ENCODE measurements at places on chromosomes 4 and X.
A peak's percentile ranks its signal among the peaks of the same experiment; 100 is the strongest.

- DNase-seq = no peak
Observed at GRCh38 chrX:94524867-94525266, 850.9 kb downstream of the FAM133A start.

DNA sequence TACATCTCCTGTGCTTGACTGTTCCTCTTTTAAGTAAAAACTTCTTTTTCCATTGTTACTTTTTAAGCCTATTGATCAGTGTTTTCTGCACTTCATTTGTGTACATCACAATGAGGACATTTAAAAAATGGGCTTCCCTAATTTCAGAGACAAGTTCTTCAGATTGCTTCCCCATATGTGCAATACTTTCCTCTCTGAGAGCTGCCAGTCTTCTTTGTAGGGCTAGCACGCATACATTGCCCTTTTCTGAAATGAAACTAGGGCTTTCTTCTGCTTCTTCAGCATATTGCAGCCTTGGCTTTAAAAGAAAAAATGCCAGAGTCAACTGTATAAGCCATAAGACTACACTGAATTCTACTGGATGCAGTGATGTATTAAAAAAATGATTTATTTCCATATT, 37.8 kb downstream of the FAT4 start:
- no peak for DNase-seq

DNA sequence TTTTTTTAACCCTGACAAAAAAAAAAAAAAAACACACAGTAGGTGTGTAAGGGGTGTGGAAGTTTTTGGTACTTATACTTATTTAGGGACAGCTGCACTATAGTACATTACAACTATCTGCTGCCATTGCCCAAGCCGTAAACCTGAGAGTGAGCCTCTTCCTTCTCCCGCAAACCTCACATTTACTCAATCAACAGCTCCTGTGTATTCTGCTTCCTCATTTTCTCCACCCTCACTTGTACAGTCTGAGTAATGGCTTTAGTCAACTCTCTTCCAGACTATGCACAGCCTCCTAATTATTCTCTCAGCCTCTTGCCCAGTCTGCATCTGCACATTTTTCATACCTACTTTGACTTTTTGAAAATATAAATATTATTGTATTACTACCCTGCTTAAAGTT, 362.0 kb downstream of the ADAM29 start:
- no peak for DNase-seq

GRCh38 chr4:2546286-2546823, 9.9 kb downstream of the FAM193A start:
- no peak for DNase-seq

- peak; percentile 62 for DNase-seq
Observed at GRCh38 chr4:183443655-183444213, 702 bp upstream of the CDKN2AIP start.

DNA sequence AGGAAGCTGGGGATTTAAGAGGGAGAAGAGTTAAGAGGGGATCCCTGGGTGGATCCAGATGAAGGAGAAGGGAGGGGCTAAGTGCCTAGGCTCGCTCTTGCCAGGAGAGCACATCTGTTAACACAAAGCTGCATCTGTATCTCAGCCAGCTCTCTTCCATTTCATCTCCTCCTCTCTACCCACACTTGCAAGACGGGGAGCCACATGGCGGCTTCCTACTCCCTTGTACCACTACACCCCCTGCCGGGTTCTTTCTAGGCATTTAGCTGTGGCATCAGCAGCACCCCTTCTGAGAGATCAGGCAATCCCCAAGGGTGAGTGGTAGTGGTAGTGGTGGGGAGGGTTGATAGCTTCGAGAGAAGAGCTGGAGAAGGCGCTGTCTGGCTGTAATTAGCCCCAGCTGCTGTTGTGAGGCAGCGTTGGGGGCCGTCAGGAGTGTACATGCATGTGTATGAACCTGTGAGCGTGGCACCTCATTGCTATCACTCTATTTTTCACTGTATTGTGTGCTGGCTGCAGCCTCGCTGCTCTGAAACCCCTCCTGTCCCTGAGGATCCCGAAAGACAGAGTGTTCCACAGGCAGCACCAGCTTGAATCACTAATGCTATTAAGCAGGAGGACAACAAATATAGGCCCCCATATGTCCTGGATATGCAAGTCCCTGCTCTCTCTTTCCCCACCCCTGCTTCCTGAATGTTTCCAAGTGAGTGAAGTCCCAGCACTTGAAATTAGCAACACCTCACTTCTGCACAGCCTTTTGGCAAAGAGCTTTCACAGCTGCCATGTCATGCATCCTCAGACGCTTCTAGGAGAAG, 73.7 kb downstream of the RTL9 start:
- DNase-seq = no peak

DNA sequence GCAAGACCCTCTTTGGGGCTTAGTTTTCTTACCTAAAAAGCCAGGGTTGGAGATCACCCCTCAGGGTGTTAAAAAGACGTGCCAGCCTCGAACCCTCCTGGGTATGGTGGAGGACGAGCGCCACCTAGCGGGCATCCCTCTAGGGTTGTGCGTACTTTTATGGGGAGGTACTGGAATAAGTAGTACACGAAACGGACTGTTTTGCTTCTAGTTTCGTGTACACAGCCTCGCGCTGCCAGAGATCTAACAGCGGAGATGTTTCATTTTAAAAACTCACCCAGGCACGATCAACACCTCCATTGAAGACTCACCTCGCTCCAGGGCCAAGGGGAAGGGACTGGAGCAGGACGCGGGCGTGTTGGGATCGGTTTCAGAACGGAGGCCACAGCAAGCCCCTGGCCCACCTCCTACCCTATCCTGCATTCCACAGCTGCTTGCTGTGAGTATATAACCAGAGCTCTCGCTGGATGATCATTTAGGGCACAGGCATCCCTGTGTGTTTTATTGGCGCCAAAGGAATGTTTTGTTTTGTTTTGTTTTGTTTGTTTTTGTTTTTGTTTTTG, 4.8 kb upstream of the NKX3-2 start:
- peak; percentile 91 for DNase-seq

DNA sequence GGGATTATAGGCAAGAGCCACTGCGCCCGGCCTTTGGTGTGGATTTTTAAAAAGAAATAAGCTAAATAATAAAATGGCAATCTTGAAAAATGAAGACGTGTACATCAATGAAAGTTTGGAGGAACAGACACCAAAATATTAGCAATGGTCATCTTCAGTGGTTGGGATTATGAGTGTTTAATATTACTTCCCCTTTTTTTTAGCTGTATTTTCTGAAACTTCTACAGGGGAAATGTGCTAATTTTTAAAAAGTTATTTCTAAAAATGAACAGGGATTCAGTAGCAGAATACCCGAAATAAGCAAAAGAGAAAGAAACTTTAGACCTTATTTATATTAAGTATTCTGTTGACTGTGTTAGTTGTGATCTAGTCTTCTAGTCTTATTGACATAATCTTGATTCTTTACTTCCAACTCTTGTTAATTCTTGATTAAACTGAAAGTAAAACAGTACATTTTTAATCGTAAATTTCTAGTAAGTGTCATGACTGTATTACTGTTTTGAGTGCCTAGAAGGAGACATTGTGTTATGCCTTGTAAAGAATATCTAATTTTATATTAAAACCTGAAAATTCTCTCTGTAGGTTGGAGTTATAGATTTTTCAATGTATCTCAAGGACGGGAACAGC, 51.3 kb downstream of the RUFY3 start:
- no peak for DNase-seq

DNA sequence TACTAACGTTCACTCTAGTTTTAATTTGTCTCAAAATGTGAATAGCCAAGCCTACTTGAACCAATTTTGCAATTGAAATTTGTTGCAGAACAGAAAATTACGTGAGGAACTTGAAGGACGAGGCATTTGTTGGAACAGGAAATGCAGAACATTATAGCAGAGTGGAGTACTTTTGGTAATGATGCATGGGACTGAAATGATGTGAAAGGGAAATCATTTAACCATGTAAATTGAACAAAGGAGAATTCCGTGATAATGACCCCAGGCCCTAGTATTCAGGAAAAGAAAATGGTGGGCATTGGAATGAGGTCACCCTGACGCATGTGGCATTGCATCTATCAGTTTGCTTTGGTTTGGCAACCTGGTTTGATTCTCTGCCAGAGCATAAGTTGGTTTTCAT, 44.9 kb upstream of the BEND4 start:
- no peak for DNase-seq

DNA sequence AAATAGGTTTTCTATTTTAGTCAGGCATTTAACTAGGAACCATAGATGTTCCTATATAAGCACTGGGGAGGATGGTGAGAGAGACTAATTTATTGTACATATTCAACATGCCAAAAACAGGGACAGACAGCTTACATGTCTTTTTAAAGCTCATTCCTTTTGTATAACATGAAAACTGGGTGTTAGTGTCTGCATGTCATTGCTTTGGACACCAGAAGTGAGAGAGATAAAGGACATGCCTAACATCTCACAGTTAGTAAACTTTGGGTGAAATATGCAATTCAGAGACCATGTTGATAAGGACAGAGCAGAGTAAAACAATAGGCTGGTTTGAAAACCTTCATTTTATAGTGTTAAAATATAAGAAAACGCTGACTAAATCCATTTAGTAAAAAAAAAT, 860.0 kb upstream of the LCORL start:
- DNase-seq = no peak

- DNase-seq = peak; percentile 15
Observed at GRCh38 chr4:100312615-100313350, 122.5 kb upstream of the DDIT4L start.

Data from GM03348 (cell line).